ENCODE measurements at places on chromosomes 4 and X. TPM values are rescaled to one million over a fixed set of nuclear protein-coding genes. Genes with fewer than 3 reads are reported as not detected.

DNA sequence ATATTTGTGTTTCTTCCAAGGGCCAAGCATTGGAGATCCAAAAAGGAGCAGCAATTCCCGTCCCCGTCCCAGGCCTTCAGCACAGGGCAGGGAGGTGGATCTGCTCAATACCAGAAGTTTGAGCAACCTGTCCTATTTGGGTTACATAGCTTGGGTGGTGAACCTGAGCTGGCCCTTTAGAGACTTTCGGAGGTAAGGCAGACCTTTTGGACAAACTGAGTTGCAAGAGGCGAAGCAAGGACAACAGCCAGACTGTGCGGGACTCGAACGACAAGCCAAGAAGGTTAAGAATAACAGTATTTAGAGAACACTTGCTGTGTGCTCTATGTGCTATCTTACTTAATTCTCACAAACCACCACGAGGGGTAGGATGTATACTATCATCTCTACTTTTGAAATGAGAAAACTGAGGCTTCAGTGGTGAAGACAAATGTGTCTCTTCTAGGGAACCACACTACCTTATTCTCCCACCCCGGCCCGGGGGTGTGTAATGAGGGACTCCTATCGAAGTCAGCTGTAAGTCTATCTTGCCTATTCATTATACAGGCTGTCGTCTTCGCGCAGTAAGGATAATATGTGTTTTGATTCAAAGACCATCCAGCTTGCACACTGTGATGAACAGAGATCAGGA is 1.3 kb downstream of the NOP14 start:
- no peaks in the 10 kb centered on the region for H3K27me3 ChIP-seq
- H3K4me3 ChIP-seq = peak overlapping the region; percentile 93
- peaks cover 23% of the 10 kb centered on the region for H3K4me1 ChIP-seq
- H3K27ac ChIP-seq = peak overlapping the region; percentile 91
- no peak for DNase-seq
- peaks cover 9% of the 10 kb centered on the region for H3K36me3 ChIP-seq

SHROOM2 gene
- total RNA-seq = 22.9 TPM

TNMD gene
- total RNA-seq = not detected

- peaks cover 33% of the 10 kb centered on the region for H3K4me1 ChIP-seq
- no peaks in the 10 kb centered on the region for H3K27me3 ChIP-seq
- no peak overlapping the region for H3K4me3 ChIP-seq
- no peaks in the 10 kb centered on the region for H3K36me3 ChIP-seq
- no peak for DNase-seq
Measured at GRCh38 chr4:3107691-3108121, 33.2 kb downstream of the HTT start.

DNA sequence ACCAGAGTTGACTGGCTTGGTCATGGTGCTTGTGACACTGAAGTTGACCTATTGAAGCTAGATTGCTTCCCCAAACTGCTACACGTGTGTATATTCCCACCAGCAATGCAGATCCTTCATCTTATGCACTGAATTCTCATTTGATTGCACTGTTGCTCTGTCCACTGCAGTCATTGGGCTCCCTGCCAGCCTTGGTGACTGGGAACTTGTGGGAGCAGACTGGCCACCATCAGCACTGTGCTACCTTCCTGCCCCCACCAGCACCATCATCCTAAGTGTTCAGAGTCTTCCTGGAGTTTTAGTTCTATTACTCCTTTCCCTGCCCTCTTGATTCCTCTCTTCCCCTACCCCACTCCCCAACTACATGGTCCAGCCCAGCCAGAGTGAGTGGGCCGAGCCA is 117.7 kb upstream of the PRPS2 start:
- H3K27ac ChIP-seq = no peak overlapping the region
- H3K27me3 ChIP-seq = no peaks in the 10 kb centered on the region
- no peak for DNase-seq
- H3K4me3 ChIP-seq = no peak overlapping the region
- no peaks in the 10 kb centered on the region for H3K4me1 ChIP-seq

DNA sequence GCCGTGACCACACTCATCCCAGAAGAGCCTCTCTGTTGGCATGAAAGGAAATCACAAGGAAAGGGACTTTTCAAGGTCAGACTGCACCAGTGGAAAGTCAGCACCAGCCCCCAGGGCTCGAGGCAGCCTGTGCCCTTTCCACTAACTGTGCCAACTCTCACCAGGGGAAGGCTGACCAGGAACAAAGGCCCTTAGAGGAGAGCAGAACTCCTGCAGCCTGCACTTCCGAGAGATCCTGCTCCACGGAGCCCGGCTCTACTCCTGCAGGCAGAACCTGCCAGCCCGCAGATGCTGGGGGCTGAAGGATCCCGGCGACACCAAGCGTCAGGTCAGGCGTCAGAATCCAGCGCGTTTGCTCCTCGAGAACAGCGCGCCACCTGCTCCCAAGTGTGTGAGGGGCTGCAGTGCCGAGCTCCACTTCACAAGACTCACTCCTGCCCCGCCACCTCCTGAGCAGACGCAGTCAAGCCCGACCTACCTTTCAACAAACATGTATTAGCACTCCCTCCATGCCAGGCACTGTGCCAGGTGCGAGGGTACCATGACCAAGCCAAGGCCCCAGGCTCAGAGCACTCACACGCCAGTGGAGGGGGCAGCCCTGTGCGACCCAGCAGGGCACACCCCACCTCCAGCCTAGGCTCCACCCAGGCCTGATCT is 13.6 kb upstream of the HELT start:
- DNase-seq = peak; percentile 33
- no peaks in the 10 kb centered on the region for H3K36me3 ChIP-seq
- H3K4me3 ChIP-seq = peak overlapping the region; percentile 24
- H3K27me3 ChIP-seq = no peaks in the 10 kb centered on the region
- no peak overlapping the region for H3K27ac ChIP-seq

COX7B2 gene
- total RNA-seq = not detected

CDKL2 gene
- 32.4 TPM for total RNA-seq

CXorf65 gene
- 3.6 TPM for total RNA-seq

Data from upper lobe of left lung (tissue), 6 donors.